ENCODE measurements at places on chromosomes 5 and 9.

DNA sequence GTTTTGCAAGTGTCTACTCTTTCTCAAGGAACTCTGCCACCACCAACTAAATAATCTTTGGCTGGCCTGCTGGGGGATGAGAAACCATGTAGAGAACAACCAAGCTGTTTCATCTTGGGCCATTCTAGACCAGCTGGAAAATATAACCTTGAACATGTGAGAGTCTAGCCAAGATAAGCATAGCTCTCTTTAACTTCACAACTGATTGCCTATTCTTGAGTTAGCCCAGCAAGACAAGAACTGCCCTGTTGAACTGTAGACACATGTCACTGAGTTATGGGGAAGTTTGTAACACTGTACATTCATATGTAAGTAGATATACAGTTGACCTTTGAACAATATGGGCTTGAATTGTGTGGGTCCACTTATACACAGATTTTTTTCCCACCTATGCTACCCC, 44.4 kb downstream of the NUP155 start:
- no peak for DNase-seq

- no peak for DNase-seq
These were observed 13.0 kb upstream of the FAM240B start for GRCh38 chr9:38732885-38733284.

- DNase-seq, result no peak
These were observed 1804.6 kb downstream of the MAT2B start for GRCh38 chr5:165310031-165310430.

GRCh38 chr5:150179019-150179620, 10.7 kb upstream of the SLC6A7 start:
- no peak for DNase-seq

- DNase-seq, result no peak
These were observed 188.3 kb upstream of the ZNF618 start for GRCh38 chr9:113687680-113688371.

GRCh38 chr5:14450018-14450524, 131.5 kb upstream of the OTULINL start:
- peak; percentile 21 for DNase-seq

- no peak for DNase-seq
These were observed 85.6 kb downstream of the PTTG1 start for GRCh38 chr5:160507221-160507721.

- no peak for DNase-seq
These were observed 229.4 kb downstream of the FSTL4 start for GRCh38 chr5:133382661-133383579.

GRCh38 chr5:5979377-5979760, 399.0 kb downstream of the MED10 start:
- no peak for DNase-seq

GRCh38 chr9:99602854-99603253, 218.8 kb upstream of the NR4A3 start:
- DNase-seq, result no peak

DNA sequence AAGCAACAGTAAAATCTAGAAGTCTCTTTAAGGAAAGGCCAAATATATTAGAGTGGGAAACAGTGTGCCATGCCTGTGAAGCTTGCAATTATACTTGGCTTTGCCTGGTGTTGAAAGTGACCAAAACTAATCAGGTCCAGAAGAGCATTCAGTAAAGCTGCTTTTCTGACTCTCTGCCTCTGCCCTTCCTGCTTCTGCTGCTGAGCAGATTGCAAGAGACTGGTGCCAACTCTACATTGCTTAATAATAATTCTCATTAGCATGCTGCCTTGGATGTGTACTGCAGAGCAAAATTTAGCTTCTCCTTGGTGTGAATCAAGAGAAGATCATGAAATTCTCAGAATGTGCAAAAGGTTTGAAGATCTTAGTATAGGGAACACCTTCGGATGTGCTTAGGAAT, 120.4 kb upstream of the RFX3 start:
- no peak for DNase-seq

GRCh38 chr5:124649491-124650146, 96.8 kb downstream of the ZNF608 start:
- DNase-seq, result peak; percentile 99

DNA sequence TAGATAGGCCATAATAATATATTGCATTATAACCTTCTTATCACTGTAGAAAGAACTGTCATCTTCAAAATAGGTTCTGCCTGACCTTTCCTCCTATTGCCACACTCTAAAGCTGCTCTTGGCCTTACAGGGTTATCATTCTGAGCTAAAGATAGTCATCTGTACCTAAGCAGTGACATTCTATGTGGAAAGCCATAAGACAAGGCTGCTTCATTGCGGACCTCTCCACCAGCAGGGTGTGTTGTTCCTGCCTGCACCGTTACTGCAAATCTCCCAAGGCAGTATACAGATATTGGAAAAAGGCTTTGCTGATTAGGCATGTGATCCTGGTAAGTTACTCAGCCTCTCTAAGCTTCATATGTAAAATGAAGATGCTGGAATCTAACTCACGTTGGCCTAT, 8.1 kb downstream of the ZNF622 start:
- DNase-seq, result no peak

DNA sequence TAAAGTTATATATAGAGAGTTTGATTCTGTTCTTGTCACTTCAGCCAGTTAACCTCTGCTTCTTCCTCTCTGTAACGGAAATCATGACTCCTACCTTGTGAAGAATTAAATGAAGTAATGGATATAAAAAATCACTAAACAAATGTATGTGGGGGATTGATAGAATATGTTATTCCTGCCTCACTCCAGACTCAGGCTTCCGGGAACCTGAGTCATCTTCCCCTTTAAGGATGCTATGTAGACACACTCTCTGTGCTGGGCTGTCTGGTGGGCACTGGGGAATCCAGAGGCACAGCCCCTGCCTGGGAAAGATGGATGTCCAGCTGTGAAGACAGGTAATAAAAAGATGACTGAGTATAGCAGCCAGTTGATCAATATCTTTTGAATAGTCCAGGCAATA, 77.4 kb downstream of the ZNF618 start:
- peak; percentile 90 for DNase-seq

DNA sequence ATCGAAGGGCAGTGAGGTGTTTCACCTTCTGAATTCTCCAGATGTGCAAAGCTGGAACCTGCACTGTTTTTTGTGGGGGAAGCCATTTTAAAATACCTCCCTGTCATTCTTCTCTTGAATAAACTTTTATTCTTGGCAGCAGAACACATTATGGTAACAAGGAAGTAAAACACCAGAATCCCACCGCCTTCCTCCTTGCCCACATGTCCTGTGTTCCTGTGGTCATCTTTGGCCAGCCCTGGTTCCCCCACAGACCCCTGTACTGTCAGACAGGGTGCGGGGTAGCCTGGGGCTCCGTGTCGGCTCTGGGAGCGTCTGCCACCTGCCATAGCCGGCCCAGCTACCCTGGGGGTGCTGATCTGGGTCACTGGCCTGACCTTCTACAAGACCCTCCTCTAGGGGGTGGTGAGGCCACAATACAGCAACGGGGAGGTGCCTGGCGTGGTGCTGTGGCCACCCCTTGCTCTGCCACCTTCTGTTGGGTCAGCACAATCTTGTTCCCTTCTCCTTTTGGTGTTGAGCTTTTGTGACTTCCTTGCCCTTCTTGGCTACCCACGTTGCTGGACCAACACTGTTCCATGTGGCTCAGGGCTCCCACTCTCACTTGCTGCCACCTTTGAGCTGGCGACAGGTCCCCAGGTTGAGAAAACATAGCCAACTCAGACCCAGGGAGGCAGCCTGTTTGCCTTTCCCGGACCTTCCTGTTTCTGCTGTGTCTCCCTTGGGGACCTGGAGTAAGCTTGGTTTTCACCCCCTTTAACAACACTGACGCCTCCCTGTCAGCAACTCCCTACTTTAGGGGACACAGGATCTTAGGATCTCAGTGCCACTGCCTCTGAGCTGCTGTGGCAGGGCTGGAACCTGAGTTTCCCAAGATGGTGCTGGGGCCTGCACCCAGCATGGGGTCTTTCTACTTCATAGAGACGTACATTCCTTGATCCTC, 4.8 kb downstream of the WNK2 start:
- DNase-seq, result no peak

DNA sequence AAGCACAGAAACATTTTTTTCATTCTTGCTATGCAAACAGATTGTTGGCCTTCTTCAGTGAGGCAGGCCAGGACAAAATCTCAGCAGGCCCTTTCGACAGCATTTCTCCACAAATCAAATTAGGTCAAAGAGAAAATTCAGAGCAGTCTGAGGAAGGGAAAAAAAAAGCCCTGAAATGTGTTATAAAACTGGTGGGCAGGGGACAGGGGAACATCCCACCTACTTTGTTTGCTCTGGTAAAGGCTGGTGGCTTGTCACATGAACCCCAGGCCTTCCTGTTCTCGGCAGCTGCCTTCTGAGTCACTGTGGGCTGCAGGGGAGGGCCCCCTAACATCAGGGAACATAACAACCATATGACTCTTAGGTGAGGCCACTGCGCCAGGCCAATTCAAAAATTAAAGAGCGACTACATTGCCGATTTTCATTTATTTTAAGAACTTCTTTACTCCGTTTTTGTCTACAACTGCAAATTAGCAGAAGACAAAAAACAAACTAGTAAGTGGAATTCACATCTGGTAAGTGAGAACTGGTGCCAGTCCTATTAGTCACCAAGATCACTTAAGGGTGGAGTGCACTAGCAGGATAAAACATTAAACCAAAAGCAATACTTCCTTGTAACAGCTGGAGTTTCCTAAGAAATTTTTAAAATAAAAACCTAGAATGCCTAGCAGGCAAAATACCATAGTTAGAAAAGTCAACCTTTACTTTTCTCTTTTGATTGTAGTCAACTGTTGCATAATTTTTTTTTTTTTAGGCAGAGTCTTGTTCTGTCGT, 46.2 kb upstream of the DENND4C start:
- peak; percentile 93 for DNase-seq

DNA sequence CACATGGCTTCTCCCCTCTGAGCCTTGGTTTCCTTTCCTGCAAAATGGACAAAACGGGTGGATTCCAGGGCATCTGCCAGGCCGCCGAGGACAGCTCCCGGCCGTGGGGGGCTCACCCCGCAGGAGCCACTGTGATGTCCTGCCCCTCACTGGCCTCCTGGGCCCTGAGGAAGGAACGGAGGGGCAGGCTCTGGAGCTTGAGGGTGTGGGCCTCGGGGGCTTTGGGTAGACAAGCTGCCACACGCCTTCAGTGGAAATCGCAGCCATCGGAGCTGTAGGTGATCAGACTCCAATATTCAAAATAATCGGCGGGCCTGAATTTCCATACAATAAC, 32.2 kb upstream of the UBAC1 start:
- no peak for DNase-seq

DNA sequence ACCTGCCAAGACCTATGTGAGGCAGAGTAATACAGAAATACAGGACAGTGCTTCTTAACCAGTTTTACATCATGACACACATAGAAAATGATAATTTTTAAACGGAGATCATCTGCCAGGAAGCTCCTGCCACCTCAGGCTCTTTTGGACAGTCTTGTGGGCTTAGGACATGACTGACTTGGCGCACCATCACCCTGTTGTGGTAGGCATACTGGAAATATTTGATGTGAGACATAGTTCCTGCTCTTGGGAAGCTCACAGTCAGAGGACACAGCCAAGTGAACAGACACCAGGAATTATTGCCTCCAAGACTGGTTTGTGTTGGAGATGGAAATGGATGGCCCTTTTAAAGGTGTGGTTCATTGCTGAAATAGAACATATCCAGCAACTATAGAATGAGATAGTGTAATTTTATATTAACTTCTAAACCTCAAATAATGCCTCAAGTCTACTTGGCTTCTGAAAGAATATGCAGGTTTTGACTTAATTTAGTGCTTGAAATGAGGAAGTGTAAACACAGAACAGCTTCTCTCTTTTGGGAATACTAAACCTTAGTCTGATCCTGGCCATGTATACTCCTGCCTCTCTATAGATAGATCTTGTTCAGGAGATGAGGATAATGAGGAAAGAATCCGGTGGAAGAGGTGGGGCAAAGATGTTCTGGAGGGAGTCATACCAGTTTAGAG, 19.7 kb downstream of the CPEB4 start:
- DNase-seq, result no peak

DNA sequence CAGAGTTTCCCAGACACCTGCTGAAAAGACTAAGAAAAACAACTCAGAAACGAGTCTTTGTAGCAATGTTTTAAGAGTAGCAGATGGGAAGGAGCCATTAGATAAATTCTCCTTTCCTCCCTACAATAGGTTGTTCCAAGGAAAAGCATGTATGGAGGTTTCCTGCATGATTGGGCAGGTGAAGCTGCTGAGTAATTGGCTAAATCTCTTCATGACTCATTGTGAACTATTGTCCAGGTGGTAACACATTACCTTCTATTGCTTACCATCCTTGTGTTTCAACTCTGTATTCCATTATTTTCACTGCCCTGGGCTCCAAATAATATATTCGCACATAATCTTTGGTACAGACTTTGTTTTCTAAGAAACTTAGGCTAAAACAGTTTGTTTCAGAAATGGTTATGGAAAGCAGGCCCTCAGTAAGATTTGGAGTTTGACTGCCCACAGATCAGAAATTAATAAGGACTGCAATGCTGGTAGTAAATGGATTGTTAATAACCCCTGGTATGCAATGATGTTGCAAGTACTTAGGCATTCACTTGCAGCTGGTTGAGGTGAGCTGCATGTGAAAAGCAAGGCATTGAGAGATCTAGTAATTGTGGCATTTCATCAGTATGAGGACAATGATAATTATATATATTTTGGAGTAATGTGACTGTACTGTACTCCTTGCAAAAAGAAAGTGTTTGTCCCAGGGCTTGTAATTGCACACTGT, 281.4 kb upstream of the VLDLR start:
- DNase-seq, result no peak

GRCh38 chr5:113524927-113525326, 11.4 kb downstream of the YTHDC2 start:
- peak; percentile 52 for DNase-seq

- DNase-seq, result no peak
These were observed 237.0 kb downstream of the PAPPA start for GRCh38 chr9:116390303-116391228.

DNA sequence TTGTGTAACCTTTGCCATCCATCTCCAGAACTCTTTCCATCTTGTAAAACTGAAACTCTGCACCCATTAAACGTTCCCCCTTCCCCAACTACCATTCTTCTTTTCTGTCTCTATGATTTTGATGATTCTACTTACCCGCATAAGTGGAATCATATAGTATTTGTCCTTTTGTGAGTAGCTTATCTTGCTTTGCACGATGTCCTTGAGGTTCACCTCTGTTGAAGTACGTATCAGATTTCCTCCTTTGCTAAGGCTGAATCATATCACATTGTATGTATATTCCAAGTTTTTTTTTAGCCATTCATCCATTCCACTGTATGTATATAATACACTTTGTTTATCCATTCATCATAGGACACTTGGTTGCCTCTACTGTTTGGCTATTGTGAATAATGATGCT, 2.9 kb upstream of the RNF130 start:
- DNase-seq, result no peak

DNA sequence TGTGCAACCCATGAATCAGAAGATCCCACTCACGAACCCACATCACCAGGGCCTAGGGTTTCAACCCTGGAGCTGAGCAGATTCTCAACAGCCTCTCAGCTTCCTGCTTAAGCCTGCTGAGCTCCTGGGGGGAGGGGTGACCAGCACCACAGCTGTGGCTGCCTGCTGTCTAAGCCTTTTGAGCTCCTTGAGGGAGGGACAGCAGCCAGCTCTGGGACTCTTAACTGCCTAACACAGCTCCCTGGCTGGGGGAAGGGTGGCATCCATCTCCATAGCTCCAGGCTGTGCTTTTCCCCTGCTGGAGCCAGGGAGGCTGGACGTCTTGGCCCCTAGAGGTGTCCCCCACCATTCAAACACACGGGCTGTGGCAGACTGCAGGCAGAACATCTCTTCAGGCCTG, 250.3 kb downstream of the DMAC1 start:
- DNase-seq, result no peak

All from dermis blood vessel endothelial cell (primary cell).